ENCODE measurements at places on chromosomes 16 and 17. TPM values are rescaled to one million over a fixed set of nuclear protein-coding genes. Genes with fewer than 3 reads are reported as not detected.

- H3K36me3 ChIP-seq: peaks cover 8% of the 10 kb centered on the region
- H3K27ac ChIP-seq: no peak overlapping the region
- no peaks in the 10 kb centered on the region for H3K4me1 ChIP-seq
- no peaks in the 10 kb centered on the region for H3K27me3 ChIP-seq
- DNase-seq: no peak
Observed at GRCh38 chr16:46577988-46578579, 43.1 kb downstream of the SHCBP1 start.

GRCh38 chr17:56598466-56598865 lies 5.0 kb downstream of the NOG start:
- no peak overlapping the region for H3K27ac ChIP-seq
- H3K4me3 ChIP-seq: no peak overlapping the region
- no peak for DNase-seq
- H3K36me3 ChIP-seq: no peaks in the 10 kb centered on the region
- H3K4me1 ChIP-seq: peaks cover 42% of the 10 kb centered on the region
- peaks cover 95% of the 10 kb centered on the region for H3K27me3 ChIP-seq

DNA sequence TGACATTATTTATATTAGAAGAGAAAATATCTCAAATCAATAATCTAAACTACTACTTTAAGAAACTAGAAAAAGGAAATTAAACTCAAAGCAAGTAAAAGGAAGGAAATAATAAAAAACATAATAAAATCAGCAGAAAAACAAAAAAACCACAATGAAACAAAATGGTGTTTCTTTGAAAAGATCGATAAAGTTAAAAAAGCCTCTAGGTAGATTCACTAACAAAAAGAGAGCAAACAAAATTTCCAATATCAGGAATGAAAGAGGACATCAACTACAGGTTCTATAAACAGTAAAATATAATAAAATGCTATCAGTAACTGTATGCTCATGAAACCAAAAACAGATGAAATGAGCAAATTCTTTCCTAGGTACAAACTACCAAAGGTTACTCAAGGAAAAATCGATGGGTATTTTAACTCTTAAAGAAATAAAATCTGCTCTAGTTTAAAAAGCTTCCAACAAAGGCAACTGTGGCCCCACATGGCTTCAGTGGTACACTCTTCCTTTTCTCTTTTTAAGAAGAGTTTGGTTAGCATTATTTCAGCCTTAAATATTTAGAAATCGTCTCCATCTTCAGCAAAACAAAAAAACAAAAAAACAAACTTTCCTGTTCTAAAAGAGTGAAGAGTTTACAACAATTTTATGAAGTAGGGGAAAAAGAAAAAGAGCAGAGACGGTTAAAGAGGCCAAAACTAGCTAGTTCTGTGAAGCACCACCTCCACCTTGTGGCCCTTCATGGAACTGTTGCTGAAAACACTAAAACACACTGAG lies 102.2 kb downstream of the TRIM37 start:
- no peak for DNase-seq
- peaks cover 26% of the 10 kb centered on the region for H3K36me3 ChIP-seq
- no peaks in the 10 kb centered on the region for H3K4me1 ChIP-seq
- no peak overlapping the region for H3K27ac ChIP-seq

Gene PSMD12
- 25.0 TPM for total RNA-seq

DNA sequence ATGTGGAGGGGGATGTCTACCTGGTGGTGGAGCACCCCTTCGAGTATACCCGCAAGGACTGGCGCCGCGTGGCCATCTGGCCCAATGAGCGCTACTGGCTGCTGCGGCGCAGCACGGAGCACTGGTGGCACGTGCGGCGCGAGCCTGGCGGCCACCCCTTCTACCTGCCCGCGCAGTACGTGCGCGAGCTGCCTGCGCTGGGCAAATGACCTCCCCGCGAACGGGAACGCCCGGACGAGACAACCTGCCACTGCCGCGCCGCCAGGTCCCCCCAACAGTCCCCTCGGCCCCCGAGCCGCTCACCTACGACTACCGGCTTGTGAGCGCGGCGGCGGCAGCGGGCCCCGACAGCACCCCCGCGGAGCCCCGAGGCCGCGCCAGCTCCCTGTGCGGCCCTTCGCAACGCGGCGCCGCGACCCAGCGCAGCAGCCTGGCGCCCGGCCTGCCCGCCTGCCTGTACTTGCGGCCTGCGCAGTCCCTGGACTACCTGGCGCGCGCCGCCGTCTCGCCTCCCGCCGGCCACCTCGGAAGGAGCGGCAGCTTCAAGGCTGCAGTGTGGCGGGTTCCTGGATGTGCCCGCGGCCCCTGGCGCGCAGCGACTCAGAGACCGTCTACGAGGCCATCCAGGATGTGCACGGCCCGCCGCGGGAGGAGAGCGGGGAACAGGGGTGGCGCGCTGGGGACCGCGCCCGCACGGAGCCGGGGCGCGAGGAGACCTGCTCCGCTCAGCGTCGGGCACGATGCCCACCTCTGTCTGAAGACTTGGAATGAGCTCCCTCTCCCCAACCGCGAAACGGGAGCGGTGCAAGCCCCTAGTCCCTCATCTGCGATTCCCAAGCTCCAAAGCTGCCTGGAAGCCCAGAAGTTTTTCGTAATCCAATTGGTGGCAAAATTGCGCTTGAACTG lies 48.7 kb upstream of the AMZ2 start:
- peak overlapping the region; percentile 58 for H3K4me3 ChIP-seq
- H3K27ac ChIP-seq: no peak overlapping the region
- no peaks in the 10 kb centered on the region for H3K36me3 ChIP-seq
- DNase-seq: no peak

Gene HEATR9
- total RNA-seq: not detected

GRCh38 chr16:84446596-84447392 lies 57.7 kb downstream of the MEAK7 start:
- H3K27ac ChIP-seq: no peak overlapping the region
- H3K27me3 ChIP-seq: peaks cover 11% of the 10 kb centered on the region
- H3K4me3 ChIP-seq: no peak overlapping the region
- no peaks in the 10 kb centered on the region for H3K4me1 ChIP-seq
- no peaks in the 10 kb centered on the region for H3K36me3 ChIP-seq

GRCh38 chr17:48219617-48220016 lies 112.1 kb downstream of the SNX11 start:
- H3K36me3 ChIP-seq: no peaks in the 10 kb centered on the region
- DNase-seq: no peak
- H3K4me3 ChIP-seq: no peak overlapping the region
- peaks cover 31% of the 10 kb centered on the region for H3K27me3 ChIP-seq

- H3K27ac ChIP-seq: no peak overlapping the region
- H3K4me3 ChIP-seq: no peak overlapping the region
- H3K4me1 ChIP-seq: no peaks in the 10 kb centered on the region
- no peaks in the 10 kb centered on the region for H3K36me3 ChIP-seq
- no peak for DNase-seq
Observed at GRCh38 chr16:84255050-84255810, 15.4 kb upstream of the KCNG4 start.

Gene SGCA
- 5.4 TPM for total RNA-seq

GRCh38 chr17:16944334-16945135 lies 27.4 kb downstream of the TNFRSF13B start:
- peaks cover 20% of the 10 kb centered on the region for H3K27me3 ChIP-seq
- no peak overlapping the region for H3K4me3 ChIP-seq
- H3K36me3 ChIP-seq: no peaks in the 10 kb centered on the region
- DNase-seq: peak; percentile 74
- H3K4me1 ChIP-seq: no peaks in the 10 kb centered on the region

DNA sequence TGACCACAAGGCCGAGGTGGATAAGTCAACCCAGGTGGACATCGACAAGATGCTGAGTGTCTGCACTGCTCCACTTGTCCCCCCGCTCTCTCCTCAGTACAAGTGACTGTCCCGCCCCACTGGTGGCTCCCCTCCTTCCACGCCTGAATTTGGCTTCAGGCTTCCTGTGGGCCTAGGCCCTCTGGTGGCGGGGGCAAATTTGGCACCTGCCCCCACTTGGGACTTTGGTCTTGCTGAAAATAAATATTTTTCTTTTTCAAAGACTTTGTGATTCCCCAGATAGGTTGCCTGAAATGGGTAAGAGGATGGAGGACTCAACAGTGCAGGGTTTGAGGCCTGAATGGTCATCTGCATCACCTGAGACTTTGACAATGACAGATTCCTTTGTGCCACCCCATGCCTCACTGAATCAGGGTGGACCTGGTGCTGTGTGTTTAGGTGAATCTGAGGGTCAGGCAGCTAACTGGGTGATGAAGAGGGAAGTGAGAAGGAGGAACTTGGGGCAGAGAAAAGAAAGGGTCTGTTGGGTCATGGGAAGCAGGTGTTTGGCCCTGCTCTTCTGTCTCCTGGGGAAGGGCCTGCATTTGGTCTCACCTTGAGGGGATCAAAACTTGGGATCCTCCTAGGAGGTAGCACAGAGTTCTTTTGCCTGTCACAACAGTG lies 2.0 kb downstream of the C16orf86 start:
- H3K4me1 ChIP-seq: peaks cover 47% of the 10 kb centered on the region
- H3K27me3 ChIP-seq: no peaks in the 10 kb centered on the region
- DNase-seq: no peak
- peaks cover 3% of the 10 kb centered on the region for H3K36me3 ChIP-seq

Gene NRN1L
- 4.3 TPM for total RNA-seq

DNA sequence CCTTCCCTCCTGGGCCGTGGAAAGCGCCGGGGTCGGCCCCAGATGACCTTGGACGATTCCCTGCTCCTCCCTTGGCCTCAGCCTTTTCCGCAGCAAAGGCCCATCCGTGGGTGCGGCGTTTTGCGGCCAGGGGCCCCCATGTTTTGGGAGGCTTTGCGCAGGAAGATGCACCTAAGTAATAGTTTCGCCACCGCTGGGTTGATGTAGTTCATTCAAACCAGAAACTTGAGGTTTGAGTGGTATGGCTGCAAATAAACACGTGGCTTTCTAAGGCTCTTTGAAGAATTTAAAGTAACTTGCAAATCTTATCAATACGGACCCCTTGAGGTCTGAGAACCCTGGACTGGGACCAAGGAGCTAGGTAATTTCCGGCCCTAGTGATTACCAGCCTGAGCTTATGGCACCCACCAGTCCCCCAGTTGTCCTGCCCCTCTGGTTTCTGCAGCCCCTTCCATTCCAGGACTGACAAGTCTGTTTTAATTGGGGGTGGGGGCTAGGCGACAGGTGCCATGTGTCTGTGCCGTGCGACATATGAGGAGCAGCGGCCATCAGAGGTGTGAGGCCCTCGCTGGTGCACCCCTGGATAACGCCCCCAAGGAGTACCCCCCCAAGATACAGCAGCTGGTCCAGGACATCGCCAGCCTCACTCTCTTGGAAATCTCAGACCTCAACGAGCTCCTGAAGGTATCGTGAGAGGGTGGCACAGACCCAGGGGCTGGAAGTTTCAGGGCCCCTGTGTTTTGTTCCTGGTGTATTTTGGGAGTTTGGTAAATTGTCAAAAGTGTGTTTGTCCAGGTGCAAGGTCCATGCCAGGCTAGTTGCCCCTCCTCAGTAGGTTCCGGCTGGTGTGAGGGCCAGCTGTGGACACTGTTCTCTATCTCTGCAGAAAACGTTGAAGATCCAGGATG lies 834 bp downstream of the MRPL12 start:
- peak overlapping the region; percentile 99 for H3K4me3 ChIP-seq
- no peak for DNase-seq
- peaks cover 59% of the 10 kb centered on the region for H3K36me3 ChIP-seq

Gene ZNF423
- 1.9 TPM for total RNA-seq

GRCh38 chr16:4067262-4068001 lies 48.8 kb downstream of the ADCY9 start:
- no peaks in the 10 kb centered on the region for H3K36me3 ChIP-seq
- no peak overlapping the region for H3K4me3 ChIP-seq
- DNase-seq: peak; percentile 48
- H3K27ac ChIP-seq: no peak overlapping the region
- peaks cover 4% of the 10 kb centered on the region for H3K4me1 ChIP-seq
- H3K27me3 ChIP-seq: no peaks in the 10 kb centered on the region

- H3K36me3 ChIP-seq: no peaks in the 10 kb centered on the region
- DNase-seq: no peak
- no peak overlapping the region for H3K4me3 ChIP-seq
- peaks cover 17% of the 10 kb centered on the region for H3K27me3 ChIP-seq
Observed at GRCh38 chr16:85908444-85908843, 9.5 kb downstream of the IRF8 start.

Gene C17orf107
- 3.7 TPM for total RNA-seq

GRCh38 chr16:75102595-75102994 lies 14.0 kb downstream of the LDHD start:
- DNase-seq: peak; percentile 37
- no peak overlapping the region for H3K27ac ChIP-seq
- H3K36me3 ChIP-seq: peaks cover 2% of the 10 kb centered on the region

Gene EVI2A
- 3.3 TPM for total RNA-seq

Gene LRRC75A
- total RNA-seq: 0.64 TPM

Data from suprapubic skin (tissue), 4 donors.